ENCODE measurements at places on chromosomes 13 and 19.

- no peak for DNase-seq
These were observed 12.7 kb upstream of the SLC44A2 start for GRCh38 chr19:10612499-10613119.

DNA sequence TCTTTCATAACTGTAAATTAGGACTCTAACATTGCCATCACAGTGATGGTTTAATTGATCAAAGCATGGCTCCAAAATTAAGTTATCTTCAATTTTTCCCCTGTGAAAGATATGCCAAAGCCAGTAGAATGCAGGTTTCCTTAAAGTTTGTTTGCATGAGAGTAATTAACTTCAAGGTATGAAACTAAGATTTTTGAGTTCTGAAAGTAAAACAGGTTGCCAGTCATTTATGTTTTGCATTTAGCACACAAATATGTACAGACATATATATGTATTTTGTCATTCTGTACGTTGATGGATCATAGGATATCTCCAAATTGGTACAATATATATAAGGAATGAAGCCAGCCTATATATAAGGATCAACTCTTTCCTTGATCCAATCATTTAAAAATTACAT is 23.6 kb upstream of the NDFIP2 start:
- DNase-seq, result no peak

DNA sequence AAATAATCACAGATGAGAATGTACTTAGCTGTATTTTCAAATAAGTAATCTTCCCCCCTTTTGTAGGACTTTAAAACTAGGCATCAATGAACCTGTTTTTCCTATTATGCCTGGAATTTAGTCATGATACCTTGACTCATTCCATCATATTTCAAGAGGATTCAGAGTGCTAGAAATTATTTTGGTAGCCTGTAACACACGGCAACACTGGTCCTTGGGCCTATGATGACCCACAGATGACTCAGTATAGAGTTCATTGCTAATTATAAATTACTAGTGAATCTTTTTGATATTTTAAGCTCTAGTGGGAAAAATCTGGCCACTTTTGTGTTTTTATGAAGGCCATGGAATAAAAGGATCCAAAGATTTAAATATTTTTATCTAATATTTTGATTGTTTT is 26.0 kb upstream of the GARRE1 start:
- no peak for DNase-seq

- peak; percentile 93 for DNase-seq
These were observed 7.5 kb upstream of the MADCAM1 start for GRCh38 chr19:488505-489417.

DNA sequence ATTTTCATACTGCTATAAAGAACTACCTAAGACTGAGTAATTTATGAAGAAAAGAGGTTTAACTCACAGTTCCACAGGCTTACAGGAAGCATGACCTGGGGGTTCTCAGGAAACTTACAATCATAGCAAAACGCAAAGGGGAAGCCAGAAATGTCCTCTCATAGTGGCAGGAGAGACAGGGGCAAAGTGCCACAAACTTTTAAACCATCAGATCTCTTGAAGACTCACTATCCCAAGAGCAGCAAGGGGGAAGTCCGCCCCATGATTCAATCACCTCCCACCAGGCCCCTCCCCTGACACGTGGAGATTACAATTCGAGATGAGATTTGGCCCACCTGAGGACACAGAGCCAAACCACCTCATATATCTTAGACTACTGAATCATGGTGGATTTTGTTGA is 198.7 kb downstream of the KCTD12 start:
- no peak for DNase-seq

- no peak for DNase-seq
These were observed 22.1 kb downstream of the ADPRHL1 start for GRCh38 chr13:113431171-113431570.

- no peak for DNase-seq
These were observed 783 bp upstream of the ZNF587B start for GRCh38 chr19:57829316-57829715.

DNA sequence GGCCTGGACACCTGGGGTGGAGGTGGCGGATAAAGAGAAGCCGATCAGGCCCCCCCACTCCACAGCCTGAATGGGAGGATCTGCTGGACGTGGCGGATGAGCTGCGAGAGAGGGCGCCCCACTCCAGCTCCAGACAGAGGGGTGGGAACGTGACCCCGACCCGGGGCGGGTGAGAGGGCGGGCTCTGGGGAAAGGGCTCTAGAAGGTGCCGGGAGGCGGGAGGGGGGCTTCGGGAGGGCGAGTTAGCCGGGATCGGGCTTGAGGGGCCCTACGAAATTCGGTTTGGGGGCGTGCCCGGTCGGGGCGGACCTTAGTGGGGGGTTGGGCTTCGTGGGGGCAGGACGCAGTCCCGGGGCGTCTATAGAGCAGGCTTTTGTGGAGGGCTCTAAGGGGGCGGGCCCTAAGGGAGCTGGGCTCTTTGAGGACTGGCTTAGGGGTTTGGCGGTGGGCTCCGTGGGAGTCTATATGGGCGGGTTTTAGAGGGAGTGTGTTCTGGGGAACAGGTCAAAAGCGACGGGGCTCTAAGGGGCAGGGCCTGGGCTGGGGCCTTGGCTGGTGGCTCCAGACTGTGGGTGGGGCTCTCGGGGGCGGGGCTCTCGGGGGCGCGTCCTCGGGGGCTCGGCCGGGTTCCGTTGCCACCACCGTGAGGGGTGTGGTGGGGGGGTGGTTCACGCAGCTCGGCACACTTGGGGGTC is 4.1 kb upstream of the NANOS3 start:
- DNase-seq, result no peak

DNA sequence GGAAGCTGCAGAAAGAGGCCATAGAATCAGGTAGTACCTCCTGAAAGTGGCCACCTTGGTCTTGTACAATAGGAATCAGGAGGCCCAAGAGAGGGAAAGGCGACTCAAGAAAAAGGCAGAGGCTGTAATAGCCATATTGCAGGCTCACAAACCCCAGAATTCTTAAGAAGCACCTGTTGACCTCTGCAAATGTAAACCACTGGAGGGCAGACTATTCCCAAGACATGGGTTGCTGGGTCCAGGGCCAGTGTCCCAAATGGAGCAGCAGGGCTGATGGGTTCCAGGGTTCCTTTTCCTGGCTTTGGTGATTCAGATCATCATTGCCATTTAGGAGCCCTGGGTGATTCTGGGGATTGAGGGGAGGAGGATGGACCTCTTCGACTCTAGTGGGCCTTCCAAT is 167.6 kb downstream of the B3GLCT start:
- DNase-seq, result no peak

- no peak for DNase-seq
These were observed 36.4 kb upstream of the NANOS3 start for GRCh38 chr19:13840305-13841085.

DNA sequence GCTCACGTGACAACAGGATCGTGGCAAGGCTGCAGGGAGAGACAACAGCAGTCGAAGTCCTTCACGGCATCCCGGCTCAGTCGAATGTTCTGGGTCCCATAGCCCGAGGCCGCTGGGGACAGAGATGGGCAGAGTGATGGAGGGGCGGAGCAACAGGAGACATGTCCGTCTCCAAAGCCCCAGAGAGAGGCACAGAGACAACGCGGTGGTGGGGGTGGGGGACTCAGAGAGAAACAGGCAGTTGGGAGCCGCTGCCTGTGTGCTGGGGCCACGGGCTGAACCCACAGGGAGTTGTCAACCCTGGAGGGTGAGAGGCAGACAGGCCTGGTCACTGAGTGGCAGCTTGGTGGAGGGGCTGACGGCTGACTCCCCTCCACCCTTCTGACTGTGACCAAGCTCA is 20.4 kb downstream of the NOSIP start:
- no peak for DNase-seq

- DNase-seq, result no peak
These were observed 41.3 kb downstream of the IRS2 start for GRCh38 chr13:109745060-109745459.

DNA sequence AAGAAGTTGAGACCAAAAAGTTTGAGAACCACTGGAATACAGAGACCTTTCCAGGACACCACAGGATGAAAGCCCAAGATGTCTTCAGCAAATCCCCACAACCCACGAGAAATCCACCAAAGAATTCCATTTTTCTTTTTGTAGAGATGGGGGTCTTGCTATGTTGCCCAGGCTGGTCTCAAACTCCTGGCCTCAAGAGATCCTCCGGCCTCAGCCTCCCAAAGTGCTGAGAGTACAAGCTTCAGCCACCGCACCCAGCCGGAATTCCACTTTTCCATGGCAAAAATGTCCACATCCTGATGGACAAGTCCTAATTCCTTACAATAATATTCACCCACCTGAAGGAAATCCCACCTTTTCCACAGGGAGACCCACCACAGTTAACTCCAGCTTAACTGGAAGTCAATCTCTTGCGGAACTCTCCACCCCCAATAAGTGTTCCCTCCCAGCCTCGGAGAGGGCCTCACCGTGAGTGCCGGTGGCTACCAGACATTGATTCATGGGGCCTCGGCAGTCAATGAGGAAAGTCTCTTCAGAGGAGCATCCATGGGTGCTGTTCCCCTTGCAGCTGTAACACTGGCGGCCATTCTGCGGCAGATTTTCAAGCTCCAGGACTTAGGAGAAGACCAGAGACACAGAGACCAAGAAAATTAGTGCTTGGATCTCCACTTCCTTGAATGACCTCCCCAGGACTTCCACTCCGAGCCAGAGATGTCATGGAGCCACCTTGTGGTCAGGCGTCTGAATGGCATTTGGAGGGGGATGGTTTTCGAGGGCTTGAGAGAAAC is 12.3 kb upstream of the CADM4 start:
- no peak for DNase-seq

GRCh38 chr19:342801-343421 is 1.7 kb downstream of the MIER2 start:
- no peak for DNase-seq

DNA sequence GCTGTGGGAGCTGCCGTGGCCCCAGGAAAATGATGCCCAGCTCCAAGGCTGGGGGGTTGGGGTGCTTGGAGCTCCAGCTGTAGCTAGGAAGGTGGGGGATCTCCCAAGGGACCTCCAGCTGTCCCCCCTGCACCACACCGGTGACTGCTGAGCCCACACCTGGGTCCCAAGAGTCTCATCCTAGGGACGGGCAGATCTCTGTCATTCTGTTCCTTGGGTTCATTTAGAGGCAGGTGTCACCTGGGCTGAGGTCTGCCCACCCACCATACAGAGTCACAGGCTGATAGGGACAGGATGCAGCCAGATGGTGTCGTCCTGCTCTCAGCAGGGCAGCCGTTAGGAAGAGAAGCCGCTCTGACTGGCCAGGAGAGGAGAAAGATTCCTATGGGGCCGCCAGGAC is 5.3 kb downstream of the F2RL3 start:
- no peak for DNase-seq

- DNase-seq, result no peak
These were observed 4.8 kb upstream of the ALOX5AP start for GRCh38 chr13:30730526-30730925.

GRCh38 chr13:53466576-53466975 is 438.0 kb downstream of the OLFM4 start:
- no peak for DNase-seq

GRCh38 chr19:55441692-55442321 is 1.3 kb downstream of the SHISA7 start:
- no peak for DNase-seq

DNA sequence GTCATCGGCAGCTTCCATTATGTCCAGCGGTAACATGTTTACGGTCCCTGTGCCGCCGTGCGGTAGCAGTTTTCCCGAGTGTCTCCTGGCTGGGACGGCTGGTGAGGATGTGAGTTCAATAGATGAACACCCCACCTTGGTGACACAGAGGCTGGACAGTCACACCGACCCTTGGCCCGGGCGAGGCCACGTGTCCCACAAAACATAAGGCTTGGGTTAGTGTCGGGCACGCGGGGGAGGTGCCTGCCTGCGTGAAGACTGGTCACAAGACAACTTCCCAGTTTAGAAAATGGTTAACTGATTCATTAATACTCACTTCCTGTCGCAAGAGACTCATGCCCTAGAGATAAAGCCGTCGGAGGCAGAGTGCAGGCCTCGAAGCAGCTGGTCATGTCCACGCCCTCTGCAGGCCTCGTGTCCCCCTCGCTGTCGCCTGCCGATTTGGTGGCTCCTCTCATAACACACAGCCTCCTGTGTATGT is 17.2 kb downstream of the RASA3 start:
- no peak for DNase-seq

GRCh38 chr13:59384154-59384553 is 779.6 kb downstream of the DIAPH3 start:
- no peak for DNase-seq

GRCh38 chr19:55703790-55704215 is 28.8 kb downstream of the EPN1 start:
- DNase-seq, result peak; percentile 24

DNA sequence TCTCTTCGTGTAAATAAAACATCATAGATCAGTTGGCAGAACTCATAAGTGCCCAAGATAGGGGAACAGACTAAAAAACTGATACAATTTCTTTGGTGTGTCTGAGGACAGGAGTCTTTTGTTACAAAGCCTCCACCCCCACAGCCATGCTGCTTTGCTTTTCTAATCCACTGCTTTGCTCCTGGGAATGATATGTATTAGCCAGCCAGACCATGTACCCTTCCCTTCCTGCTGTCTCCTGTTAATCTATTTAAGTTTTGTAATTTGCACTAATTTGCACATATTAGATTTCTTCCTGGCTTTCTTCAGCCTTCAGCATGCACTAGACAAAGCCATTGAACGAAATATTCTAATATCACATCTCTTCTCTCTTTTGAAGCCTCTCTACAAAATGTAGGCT is 130.5 kb downstream of the MAB21L1 start:
- no peak for DNase-seq

DNA sequence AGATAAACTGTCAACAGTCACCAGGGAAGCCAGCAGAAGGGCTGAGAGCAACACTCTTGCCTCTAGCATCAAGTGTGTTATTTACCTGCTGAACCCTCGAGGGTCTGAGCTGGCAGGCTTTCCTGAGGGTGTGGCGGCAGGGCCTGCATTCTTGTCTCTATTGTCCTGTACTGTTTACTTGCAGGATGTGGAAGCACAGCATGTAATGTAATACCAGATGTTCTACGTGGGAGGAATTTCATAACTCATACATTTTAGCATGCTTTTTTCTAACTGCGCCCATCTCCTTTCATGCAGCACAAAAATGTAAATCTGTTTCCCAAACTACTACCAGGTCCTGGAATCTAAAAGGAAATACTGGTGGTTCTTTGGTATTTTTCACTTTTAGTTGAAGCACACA is 153.1 kb downstream of the RGCC start:
- DNase-seq, result no peak

DNA sequence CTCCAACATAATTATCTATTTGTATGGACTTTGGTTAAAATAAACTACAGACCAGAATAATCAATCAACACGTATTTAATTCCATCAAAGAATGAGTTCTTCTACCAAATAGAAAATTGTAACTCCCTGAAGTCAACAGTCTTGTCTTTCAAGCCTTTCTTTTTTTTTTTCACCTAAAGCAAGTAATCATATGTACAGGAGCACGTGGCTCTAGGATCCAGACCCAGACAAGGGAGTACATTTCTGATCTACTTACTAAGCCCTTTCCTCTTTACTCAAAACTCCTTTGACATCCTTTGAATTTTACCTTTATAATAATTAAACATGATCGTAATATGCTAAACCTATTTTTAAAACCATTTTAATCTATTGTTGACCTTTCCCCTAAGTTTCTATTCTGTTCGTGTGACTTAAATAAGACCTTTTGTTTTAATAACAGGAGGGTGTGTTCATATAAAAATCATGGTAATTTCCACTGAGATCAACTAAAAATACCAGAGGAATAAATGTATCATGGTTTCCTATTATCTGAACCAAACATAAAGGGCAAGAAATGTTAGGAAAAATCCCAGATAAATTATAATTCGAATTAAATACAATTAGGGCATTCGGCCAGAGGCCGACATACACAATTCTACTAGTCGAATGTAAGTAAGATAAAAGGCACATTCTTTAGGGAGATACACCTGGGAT is 1.7 kb downstream of the SLC7A1 start:
- no peak for DNase-seq

GRCh38 chr13:72652681-72653080 is 74.7 kb downstream of the MZT1 start:
- DNase-seq, result no peak

All from activated T-cell treated with anti-CD3 and anti-CD28 coated beads for 1 hour (primary cell).